ENCODE measurements at places on chromosomes 3 and 15.

- no peak for DNase-seq
Measured at GRCh38 chr15:62103431-62103830, 36.7 kb downstream of the C2CD4A start.

DNA sequence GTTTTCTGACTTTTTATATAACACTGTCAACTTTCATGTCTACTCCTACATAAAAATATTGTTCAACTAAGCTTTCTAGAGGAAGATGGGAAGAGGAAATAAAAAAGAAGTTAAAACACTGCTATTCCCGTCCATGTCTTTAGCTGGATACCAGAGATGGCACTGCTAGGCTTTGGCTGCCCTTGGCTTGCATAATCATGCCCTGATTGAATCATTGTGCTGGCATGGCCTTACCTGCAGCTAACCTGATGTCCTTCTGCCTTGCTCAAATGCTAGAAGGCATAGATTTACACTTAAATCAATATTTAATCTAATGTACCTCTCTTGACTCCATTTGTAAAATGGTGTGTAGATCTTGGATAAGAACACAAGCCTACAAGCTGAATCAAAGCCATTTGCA, 539.7 kb upstream of the IL12A start:
- DNase-seq, result no peak

GRCh38 chr3:111831840-111832239, 27.2 kb upstream of the PHLDB2 start:
- no peak for DNase-seq

DNA sequence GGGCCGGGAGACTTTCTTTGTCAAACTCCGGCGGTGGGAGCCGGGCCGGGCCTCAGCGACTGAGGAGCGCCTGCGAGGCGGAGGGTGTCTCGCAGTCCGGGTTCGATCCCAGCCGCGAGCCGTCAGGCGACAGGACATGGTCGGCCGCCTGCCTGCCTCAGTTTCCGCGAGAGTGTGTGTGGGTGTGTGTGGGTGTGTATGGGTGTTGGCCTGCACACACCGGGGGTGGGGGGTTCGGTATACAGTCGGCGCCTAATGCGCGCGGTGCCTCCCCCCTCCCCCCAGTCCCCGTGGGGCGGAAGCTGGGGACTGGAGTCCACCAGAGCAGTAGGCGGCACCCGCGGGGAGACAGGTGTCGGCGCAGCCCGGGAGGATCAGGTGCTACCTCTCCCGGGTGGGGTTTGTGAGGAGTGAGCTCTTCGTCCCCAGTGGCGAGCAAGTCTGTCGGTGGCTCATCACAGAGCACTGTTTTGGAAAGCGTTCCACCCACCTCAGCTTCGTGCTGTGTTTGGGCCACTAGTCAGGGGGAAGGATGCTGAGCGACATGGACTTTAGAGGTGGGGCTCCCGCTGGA, 246.3 kb downstream of the GOLGA6L6 start:
- DNase-seq, result no peak

- no peak for DNase-seq
Measured at GRCh38 chr3:116445311-116445841, at the start of gene LSAMP. LSAMP (minus strand) TSS chr3:116445487.

GRCh38 chr3:120481081-120481480, 30.3 kb upstream of the FSTL1 start:
- no peak for DNase-seq

DNA sequence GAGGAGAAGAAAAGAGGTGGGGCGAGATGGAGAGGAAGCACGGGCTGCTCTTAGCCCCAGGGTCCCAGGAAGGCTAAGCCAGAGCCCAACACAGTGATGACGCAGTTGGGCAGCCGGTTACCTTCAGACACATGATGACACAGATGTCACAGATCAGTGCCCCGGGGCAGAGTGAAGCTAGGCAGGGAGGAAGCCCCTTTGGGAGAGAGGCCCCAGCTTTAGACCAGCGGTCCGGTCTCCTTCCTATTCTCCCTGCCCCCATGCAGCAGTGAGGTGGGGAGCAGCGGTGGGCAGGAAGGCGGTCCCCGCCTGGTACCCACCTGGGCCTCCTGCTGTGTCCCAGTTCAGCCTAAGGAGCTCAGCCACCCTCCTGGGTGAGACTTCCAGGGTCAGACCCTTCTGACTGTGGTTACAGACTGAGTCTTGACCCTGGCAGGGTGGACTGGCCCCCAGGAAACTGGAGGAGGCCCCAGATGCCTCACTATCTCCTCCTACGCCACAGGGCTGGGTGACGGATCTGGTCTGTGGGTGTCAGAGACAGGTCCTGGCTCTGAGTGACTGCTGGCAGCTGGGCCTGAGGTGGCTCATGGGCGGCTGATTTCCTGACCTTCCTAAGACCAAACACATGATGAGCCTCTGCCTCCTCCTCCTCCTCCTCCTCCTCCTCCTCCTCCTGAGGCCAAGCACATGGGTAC, 38.8 kb upstream of the LINGO1 start:
- no peak for DNase-seq

GRCh38 chr3:78830470-78830869, 937.3 kb downstream of the ROBO1 start:
- DNase-seq, result no peak

GRCh38 chr15:39657668-39658067, 76.8 kb downstream of the THBS1 start:
- DNase-seq, result no peak

GRCh38 chr15:86079508-86080266, at the start of gene AGBL1:
AGBL1 (plus strand) TSS chr15:86079871.
- DNase-seq, result no peak

GRCh38 chr15:95131131-95131556, 899.8 kb downstream of the MCTP2 start:
- no peak for DNase-seq

DNA sequence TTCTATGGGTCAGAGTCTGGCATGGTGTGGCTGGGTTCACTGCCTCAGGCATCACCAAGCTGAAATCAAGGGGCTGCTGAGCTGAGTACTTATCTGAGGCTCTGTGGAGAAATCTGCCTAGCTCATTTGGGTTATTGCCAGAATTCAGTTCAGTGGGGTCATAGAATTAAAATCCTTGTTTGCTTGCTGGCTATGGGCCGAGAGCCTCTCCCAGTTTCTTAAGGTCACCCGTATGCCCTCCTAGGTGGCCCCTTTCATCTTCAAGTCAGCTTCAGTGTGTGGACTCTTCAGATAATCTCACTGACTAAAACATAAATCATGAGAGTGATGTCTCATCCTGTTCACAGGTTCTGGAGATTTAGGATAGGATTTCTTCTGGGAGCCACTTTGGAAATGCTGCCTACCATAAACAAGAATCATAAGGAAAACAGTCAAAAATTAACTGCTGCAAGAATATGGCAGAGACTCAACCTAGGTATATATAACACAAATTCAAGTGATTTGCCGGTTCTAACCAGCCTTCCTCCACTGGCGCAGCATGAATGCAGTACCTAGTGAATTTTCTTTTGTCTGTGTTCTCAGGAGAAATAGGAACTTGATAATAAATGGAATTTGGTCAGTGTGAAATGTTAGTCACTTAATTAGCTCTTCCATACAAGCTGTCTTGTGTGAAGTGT, 5.3 kb downstream of the CP start:
- no peak for DNase-seq

DNA sequence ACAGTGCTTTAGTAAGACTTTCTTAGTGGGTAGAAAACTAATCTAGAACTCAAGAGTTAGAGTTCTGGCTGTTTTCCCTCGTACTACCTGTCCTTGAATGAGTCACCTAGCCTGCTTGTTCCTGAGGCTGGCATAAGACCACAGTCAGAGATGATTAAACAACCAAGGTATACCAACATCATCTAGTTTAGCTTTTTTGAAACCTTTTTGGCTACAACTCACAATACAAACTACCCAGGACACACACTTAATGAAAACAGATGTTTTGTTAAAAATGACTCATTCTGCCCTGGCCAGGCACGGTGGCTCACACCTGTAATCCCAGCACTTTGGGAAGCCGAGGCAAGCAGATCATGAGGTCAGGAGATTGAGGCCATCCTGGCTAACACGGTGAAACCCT, 4.6 kb downstream of the MCCC1 start:
- DNase-seq, result no peak

- DNase-seq, result no peak
Measured at GRCh38 chr3:37224879-37225278, 50.5 kb upstream of the LRRFIP2 start.

Measured in cerebellar nuclear complex (tissue), 1 donor.